ENCODE measurements at places on chromosomes 7 and 10.

DNA sequence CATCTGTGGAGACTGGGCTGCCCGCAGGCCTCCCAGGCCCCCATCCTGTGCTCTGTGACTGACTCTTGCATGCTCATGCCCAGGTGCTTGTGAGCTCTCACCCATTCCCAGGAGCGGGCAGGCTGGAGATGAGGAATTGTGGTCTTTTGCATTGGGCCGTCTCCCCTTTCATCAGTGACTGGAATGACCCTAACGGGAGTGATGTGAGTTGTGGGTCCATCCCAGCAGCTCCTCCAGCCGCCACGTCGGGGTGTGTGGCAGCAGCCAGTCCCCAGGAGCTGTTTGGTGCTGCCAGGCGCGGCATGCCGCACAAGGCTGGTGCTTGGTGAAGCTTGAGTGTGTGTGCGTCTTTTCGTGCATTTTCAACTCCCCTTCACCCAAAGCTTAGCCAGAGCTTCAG is 164.2 kb downstream of the ACTR3B start:
- no peak for DNase-seq

- DNase-seq = no peak
Measured at GRCh38 chr10:125547010-125547650, 135.8 kb downstream of the TEX36 start.

GRCh38 chr10:32661346-32661745 is 215.4 kb downstream of the CCDC7 start:
- DNase-seq = no peak

GRCh38 chr7:99312316-99313203 is 13.1 kb upstream of the ARPC1A start:
- peak; percentile 28 for DNase-seq

DNA sequence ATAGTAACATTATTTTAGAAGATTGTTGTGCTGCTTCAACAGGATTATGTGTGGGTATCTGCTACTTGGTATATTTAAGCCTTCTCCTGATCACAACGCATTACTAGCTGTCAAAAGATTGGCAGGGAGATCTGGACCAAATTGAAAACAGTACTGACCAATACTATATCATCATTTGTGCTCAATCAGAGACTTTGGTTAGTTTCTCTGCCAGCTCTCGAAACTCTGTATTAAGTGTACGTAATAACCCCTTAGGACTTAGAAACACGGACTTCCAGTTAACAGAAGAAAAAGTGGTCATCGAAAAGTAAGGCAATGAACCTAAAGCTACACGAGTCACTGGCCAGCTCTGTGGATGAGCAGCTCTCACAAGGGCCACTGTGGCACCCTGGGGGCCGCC is 146.0 kb downstream of the EVX1 start:
- no peak for DNase-seq

DNA sequence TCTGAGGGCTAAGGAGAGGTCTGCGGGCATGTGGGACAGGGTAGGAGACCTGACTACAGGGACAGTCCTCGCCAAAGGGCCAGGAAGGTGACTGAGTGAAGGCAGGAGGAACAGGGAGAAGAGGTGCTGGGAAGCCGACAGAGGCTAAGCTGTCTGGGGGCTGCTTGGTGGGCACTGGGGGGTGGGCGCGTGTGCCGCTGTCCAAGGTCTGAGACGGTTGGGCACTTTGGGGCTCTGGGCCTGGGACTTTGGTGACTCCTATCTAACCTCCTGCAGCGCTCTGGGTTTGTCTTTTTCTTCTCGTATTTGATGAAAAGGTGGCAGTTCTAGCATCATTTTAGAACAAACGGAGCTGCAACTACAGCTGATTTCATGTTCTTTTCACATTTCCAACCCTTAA is 141.5 kb downstream of the C10orf105 start:
- DNase-seq = no peak

GRCh38 chr10:114694752-114695151 is 36.7 kb upstream of the ABLIM1 start:
- peak; percentile 37 for DNase-seq

- DNase-seq = no peak
Measured at GRCh38 chr7:22561895-22562593, 62.1 kb upstream of the STEAP1B start.

GRCh38 chr7:115410434-115410820 is 488.5 kb downstream of the MDFIC start:
- DNase-seq = no peak

GRCh38 chr7:143369678-143370651 is 7.5 kb upstream of the FAM131B start:
- no peak for DNase-seq

- DNase-seq = no peak
Measured at GRCh38 chr10:47309408-47310089, 9.6 kb downstream of the GDF10 start.

- DNase-seq = peak; percentile 80
Measured at GRCh38 chr7:82156168-82156567, 287.4 kb downstream of the CACNA2D1 start.

GRCh38 chr10:10361301-10361885 is 656.3 kb upstream of the CELF2 start:
- DNase-seq = no peak

- DNase-seq = peak; percentile 33
Measured at GRCh38 chr10:63267414-63268148, 134.5 kb downstream of the NRBF2 start.

DNA sequence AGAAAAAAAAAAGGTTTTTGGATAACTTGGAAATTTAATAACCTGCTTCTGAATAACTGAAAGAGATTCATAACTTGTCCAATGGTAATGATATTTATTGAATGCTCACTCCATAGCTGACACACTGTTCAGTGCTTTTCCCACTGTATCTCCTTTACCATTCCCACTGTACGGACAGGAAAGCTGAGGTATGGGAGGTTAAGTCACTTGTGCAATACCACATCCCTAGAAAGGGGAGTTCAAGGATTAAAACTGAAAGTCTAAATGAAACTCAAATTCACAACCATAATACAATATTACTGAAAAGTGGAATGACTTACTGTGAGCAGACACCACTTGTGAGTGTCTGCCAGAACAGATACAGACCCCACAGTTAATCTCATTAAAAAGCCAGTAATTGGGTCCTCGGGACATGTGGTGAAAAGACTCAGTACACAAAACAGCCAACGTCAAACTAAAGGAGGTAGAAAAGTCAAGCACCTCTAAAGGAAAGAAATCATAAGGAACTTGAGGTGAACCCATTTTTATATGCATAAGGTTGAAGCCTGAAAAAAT is 13.8 kb upstream of the RHOBTB1 start:
- no peak for DNase-seq

GRCh38 chr10:86368046-86368445 is 1.5 kb upstream of the GRID1 start:
- DNase-seq = no peak

GRCh38 chr7:111053035-111053434 is 37.9 kb upstream of the LRRN3 start:
- no peak for DNase-seq
